Progenitor cell of endocrine pancreas (in vitro differentiated cells): ENCODE measurements at places on chromosomes 11 and 22. TPM values are rescaled to one million over a fixed set of nuclear protein-coding genes. Genes with fewer than 3 reads are reported as not detected.

DNA sequence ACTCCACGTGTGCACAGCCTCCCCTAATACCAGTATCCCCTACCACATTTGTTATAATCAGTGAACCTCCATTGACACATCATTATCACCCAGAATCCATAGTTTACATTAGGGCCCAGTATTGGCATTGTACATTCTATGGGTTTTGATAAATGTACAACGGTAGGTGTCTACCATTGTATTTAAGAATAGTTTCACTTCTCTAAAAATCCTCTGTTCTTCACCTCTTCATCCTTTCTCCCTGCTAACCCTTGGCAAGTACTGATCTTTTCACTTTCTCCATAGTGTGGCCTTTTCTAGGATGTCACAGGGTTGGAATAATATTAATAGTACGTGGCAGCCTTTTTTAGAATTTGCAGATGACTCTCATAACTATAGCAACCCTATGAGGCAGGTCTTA is 353.8 kb downstream of the DDX10 start:
- no peak for DNase-seq

GRCh38 chr11:44300844-44301563 is 8.9 kb downstream of the ALX4 start:
- no peak for DNase-seq

DNA sequence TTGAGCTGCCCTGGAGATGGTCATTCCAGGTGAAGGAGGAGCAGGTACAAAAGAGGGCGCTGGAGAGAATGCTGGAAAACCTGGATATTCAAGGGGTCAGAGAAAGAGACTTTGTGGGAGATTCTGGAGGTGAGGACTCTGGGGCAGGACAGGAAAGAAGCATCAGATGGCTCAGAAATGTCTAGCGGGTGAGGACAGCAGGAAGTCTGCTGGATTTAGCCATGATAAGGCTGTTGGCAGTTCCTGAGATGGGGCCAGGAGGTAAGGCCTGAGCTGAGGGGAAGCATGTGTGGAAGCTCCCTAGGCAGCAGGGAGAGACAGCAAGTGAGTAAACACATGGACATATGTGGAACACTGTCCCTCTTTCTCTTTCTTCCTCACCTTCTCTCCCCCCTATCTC is 1.5 kb downstream of the UPB1 start:
- DNase-seq = no peak

DNA sequence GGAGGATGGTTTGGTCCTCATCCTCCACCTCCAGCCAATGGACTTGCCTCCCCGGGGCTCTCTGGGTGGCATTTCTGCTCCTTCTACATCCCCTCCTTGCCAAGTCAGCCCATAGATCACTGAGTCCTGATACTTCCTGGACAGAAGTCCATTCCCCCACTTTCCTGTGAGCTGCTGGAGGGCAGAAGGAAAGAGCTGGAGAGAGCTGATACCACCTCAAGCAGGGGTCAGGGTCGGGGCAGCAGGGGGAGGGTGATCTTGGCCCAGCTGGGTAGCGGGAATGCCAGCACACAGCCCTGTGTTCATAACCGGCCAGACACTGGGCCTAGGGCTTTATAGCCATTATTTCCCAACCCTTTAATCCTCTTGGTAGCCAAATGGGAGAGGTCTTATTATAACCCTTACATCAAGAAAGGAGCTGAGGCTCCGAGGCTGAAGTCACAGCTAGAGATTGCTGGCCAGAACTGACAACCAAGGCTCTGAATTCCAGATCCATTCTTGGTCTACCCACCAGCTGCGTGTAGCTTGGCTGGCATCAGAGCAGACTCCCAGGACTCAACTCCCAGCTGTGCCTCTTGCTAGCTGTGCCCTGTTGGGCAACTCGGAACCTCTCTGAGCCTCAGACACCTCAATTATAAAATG is 39.9 kb downstream of the CD6 start:
- DNase-seq = no peak

DNA sequence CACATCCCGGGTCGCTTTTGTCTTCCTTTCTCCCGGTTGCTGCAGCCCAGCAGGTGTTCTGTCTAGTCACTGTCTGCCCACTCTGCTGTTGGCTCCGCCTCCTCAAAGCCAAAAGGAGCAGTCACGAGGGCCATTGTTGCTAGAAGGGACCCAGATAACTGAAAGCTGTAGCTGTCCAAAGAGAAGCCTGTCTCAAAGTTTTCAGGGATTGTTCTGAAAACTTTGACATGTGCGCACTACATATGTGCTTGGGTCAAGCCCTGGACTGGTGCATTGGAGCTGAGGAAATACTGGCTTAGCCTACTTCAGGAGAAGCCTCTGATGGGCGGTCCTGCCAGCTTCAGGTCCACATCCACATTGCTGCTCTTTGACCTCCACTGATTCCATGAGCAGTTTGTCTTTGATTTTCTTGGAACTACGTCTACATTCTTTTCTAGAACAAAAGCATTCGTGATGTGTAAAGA is 8.8 kb upstream of the OR2AT4 start:
- DNase-seq = no peak

- no peak for DNase-seq
These were observed 47.2 kb downstream of the LRFN4 start for GRCh38 chr11:66904055-66904454.

- no peak for DNase-seq
These were observed 10.9 kb downstream of the USP2 start for GRCh38 chr11:119370486-119371046.

DNA sequence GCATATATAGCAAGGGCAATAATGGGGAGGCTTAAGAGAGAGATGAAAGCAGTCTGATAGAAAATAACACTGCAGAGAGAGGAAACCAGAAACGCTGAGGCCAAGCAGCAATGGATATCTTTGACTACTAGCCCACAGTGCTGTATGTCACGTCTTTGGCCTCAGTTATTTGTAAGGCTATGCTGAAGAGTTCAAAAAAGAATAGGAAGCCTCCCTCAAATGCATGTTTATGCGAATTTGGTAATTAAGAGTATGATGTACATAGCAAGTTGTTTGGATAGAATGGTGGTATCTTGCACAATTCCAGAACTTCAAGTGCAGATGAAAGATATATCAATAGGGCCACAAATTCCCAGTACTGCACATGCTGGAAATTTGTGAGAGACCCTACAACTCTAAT is 89.2 kb downstream of the MPPED2 start:
- DNase-seq = no peak

DNA sequence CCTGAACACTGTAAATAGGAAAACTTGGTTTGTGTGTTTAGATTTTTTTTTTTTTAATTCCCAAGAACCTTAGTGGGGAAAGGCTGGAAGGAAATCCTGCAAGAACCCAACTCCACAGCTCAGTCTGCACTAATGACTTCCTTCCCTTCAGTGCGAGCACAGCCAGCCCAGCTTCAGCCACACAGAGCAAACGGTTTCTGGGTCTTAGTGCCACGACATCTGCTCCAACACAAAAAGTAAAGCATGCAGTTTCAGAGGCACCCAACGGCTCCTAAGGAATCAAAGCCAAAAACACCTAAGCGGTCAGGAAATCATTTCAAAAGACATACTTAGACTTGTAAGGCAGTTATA is 236.1 kb downstream of the TTC28 start:
- DNase-seq = peak; percentile 15

DNA sequence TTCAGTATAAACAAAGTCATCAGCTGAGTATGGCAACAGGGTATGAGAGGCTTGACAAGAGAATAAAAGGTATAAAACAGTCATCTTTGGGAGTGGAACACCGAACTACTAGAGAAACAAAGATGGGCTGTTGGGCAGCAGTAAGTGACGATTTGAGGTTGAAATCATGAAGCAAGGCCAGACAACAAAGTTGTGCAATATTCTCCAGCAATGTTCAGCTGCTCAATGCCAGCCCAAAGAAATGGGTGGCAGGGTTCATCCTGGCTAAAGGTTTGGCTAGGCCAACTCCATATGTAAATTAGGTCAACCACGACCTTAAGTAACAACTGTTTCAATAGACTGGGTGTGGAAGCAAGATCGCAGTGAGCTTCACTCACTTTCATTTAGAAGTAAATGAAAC is 6.2 kb downstream of the APIP start:
- no peak for DNase-seq

DNA sequence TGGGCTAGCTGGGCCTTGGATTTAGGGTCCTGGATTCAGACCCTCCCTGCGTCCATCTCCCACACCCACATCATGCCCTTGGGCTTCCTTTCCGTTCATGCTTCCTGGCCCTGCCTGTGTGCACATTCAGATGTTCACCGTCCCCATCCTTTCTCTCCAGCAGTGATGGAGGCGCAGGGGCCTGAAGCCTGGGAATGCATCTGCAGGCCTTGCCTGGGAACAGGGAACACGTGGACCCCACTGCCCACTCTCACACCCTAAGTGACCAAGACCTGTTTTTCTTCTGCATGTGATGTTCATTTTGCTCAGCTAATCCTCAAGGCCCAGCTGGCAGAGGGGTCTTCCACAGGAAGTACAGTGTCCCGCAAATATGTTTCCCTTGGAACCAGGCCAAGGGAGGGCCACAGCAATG is 91.6 kb upstream of the PARVA start:
- no peak for DNase-seq

DNA sequence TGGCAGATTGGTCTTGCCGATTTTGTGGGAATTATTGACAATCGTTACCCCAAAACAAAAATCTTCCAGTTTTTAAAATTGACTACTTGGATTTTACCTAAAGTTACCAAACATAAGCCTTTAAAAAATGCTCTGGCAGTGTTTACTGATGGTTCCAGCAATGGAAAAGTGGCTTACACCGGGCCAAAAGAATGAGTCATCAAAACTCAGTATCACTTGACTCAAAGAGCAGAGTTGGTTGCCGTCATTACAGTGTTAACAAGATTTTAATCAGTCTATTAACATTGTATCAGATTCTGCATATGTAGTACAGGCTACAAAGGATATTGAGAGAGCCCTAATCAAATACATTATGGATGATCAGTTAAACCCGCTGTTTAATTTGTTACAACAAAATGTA is 37.2 kb downstream of the IGLL1 start:
- no peak for DNase-seq

DNA sequence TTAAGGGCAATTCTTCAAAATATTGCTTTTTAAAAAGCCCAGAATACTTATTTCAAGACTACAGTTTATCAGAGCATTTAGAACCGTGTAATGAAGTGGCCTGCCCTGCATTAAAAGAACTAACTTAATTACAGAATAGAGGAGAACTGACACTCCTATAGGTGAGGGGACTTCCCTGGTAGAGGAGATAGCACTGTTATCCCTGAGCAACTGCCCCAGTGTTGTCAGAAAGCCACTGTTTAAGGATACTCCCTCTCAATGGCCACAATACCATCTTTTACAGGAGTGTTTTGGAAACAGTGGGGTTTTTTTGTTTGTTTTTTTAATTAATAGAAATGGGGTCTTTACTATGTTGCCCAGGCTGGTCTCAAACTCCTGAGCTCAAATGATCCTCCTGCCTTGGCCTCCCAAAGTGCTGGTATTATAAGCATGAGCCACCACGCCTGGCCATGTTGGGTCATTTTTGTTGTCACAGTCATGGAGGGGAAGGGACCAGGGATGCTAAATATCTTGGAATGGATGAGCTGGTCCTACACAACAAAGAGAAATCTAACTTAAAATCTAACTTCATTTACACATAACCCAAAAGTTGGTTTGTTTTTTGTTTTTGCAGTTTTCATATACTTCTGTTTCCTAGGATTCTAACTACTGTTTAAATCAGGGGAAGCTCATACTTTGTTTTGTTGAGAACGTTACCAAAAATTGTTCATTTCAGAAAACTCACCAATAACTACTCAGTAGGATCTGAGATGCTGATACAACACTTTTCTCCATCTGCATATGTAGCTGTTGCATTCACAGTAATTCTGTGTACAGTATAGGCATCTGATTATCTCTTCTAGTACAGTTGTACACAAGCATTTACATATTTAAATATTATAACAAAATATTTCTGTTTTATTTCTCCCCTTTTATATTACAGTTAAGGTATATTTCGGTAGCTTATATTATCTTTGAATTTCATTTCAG is 8.1 kb downstream of the RPL27A start:
- DNase-seq = no peak

- DNase-seq = peak; percentile 27
These were observed 1.1 kb upstream of the CD6 start for GRCh38 chr11:60970369-60970774.

Gene CALCA
- 0.47 and 0.57 TPM in 2 replicates for total RNA-seq

Gene NCAM1
- 17.8 and 27.3 TPM in 2 replicates for total RNA-seq

Gene ARHGAP8
- total RNA-seq = 100 and 105 TPM in 2 replicates

Gene APOL5
- total RNA-seq = not detected in 2 replicates

Gene SGSM1
- 3.6 and 3.9 TPM in 2 replicates for total RNA-seq
